ENCODE measurements at places on chromosomes 5 and 9.

GRCh38 chr5:157598350-157598936 is 22.9 kb upstream of the ADAM19 start:
- no peak overlapping the region for H3K4me3 ChIP-seq
- H3K4me1 ChIP-seq = peaks cover 21% of the 10 kb centered on the region
- no peak for DNase-seq
- no peaks in the 10 kb centered on the region for H3K27me3 ChIP-seq
- no peaks in the 10 kb centered on the region for H3K36me3 ChIP-seq
- H3K27ac ChIP-seq = peak overlapping the region; percentile 29

GRCh38 chr5:127024821-127025220 is 5.5 kb downstream of the MARCHF3 start:
- DNase-seq = no peak
- no peaks in the 10 kb centered on the region for H3K36me3 ChIP-seq
- no peak overlapping the region for H3K27ac ChIP-seq
- H3K4me3 ChIP-seq = no peak overlapping the region
- peaks cover 26% of the 10 kb centered on the region for H3K4me1 ChIP-seq

DNA sequence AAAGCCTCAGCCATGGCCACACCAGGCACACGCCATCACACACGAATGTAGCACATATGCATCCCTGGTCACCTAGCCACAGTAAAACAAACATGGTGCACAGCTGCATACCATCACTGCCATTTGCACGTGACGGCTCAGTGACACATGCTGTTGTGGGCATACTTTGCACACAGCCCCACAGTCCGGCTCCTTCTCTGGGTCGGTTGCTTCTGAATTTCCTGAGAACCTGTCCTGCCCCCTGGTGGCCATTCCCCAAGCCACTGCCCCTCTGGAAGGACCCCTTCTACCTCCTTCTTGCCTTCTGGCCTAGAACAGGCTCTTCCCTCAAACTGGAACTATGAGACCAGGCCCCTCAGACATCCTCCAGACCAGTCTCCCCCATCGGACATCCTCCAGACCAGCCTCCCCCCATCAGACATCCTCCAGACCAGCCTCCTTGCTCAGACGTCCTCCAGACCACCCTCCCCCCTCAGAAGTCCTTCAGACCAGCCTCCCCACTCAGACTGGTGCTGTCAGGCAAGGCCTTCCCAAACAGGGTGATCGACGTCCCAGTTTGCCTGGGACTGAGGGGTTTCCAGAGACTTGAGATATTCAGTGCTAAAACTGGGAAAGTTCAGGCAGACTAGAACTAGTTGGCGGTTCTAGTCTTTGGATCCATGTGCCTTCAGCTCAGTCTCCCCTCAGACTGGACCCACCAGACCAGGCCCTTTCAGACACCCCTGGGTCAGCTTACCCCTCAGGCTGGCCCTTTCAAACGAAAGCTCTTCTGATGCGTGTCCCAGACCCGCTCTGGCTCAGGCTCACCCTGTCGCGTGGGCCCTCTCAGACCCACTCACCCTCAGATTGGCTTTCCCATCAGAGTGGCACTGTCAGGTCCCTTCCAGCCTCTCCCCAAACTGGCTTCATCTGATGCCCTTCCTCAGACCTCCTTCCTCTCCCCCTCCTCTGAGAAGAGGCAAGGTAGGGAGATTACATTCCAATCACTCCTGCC is 24.3 kb upstream of the ENHO start:
- no peak overlapping the region for H3K27ac ChIP-seq
- DNase-seq = peak; percentile 59
- H3K4me1 ChIP-seq = peaks cover 5% of the 10 kb centered on the region
- no peak overlapping the region for H3K4me3 ChIP-seq
- H3K27me3 ChIP-seq = peaks cover 37% of the 10 kb centered on the region
- no peaks in the 10 kb centered on the region for H3K36me3 ChIP-seq

DNA sequence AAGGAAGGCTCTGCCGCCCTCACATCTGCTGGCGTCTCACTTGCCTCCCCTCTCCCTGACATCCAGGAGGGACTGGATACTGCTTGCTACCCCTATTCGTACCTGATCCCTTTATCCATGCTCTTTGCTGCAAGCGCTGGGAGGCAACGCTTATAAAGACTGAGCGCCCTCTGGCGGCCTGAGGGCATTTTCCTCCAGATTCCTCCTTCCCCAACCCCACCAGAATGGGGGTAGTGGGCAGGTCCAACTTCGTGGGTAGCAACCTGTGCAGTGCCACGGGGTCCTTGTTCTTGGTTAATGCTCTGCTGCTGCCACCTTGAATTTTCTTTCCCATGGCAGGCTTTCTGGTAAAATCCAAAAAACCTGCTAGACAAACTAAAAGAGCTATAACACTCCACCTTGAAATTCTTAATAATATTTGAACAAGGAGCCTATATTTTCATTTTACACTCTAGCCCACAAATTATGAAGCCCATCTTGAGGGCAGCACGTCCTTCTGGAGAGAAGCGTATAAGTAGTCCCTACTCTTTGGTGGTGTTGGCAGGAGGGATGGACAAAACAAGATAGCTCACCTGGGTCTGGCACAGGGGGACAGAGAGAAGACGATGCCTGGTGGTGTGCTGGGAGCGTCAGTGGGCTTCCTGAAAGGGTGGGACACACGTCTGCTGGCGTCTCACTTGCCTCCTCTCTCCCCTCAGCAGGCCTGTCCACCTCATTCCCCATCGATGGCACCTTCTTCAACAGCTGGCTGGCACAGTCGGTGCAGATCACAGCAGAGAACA is 52.5 kb downstream of the JADE2 start:
- H3K27me3 ChIP-seq = no peaks in the 10 kb centered on the region
- peak; percentile 71 for DNase-seq
- no peak overlapping the region for H3K27ac ChIP-seq
- H3K36me3 ChIP-seq = no peaks in the 10 kb centered on the region
- H3K4me1 ChIP-seq = no peaks in the 10 kb centered on the region

GRCh38 chr5:100519075-100519474 is 16.1 kb upstream of the FAM174A start:
- no peak overlapping the region for H3K4me3 ChIP-seq
- peaks cover 1% of the 10 kb centered on the region for H3K36me3 ChIP-seq
- no peak for DNase-seq
- peaks cover 2% of the 10 kb centered on the region for H3K4me1 ChIP-seq

- H3K27ac ChIP-seq = peak overlapping the region; percentile 0
- no peaks in the 10 kb centered on the region for H3K4me1 ChIP-seq
- no peaks in the 10 kb centered on the region for H3K27me3 ChIP-seq
- H3K36me3 ChIP-seq = peaks cover 30% of the 10 kb centered on the region
- H3K4me3 ChIP-seq = no peak overlapping the region
- no peak for DNase-seq
Observed at GRCh38 chr5:57258052-57258451, 84.2 kb downstream of the GPBP1 start.

DNA sequence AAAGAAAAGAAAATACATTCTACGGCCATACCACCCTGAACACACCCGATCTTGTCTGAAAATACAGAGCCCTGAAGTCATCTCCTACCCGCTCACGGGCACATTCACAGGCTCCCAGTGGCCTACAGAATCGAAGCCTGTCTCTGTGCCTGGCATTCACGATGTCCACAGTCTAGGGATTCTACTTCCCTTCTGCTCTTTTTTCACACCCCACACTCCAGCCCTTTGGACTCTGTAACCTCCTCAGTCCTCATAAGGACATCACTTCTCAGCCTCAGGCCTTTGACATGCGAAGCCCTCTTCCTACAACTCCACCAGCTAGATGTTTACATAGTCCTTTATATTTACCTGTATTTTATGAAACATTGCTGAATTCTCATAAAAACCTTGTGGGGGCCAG is 77.8 kb downstream of the CSNK1A1 start:
- H3K27me3 ChIP-seq = no peaks in the 10 kb centered on the region
- H3K4me1 ChIP-seq = no peaks in the 10 kb centered on the region
- H3K27ac ChIP-seq = no peak overlapping the region
- H3K36me3 ChIP-seq = no peaks in the 10 kb centered on the region
